ENCODE measurements at places on chromosomes 11 and 22. TPM values are rescaled to one million over a fixed set of nuclear protein-coding genes. Genes with fewer than 3 reads are reported as not detected.

DNA sequence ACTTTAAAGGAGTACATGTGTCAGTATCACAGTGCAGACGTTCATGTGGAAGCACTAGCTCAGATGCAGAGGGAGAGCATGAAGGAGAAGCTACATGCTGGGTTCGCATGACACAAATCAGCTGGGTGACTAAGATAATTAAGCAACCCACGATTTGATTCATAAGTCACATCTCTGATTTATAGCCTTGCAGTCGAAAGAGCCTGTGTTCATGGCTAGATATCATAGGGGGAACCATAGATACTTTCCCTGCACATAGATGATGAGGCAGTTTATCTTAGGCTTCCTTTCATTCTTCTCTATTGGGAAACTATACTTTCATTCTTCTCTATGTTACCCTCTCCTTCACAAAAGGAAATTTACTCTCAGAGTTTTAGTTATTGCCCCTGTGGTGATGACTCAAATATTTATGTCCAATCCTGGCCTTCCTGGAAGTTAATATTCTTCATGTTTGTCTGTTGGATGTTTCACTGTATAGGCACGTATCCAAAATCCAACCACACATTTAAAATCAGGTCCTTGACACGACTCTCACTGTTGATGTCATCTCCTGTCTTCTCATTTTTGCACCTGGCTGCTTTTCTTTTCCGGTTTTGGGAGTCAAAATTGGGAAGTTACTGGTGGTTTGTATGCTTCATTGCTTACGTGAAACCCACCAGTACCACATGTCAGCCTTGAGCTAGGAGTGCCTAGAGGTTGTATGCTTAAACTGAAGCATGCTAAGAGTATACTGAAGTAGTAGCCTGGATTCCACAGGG lies 56.3 kb upstream of the SLC5A12 start:
- DNase-seq: peak; percentile 85

DNA sequence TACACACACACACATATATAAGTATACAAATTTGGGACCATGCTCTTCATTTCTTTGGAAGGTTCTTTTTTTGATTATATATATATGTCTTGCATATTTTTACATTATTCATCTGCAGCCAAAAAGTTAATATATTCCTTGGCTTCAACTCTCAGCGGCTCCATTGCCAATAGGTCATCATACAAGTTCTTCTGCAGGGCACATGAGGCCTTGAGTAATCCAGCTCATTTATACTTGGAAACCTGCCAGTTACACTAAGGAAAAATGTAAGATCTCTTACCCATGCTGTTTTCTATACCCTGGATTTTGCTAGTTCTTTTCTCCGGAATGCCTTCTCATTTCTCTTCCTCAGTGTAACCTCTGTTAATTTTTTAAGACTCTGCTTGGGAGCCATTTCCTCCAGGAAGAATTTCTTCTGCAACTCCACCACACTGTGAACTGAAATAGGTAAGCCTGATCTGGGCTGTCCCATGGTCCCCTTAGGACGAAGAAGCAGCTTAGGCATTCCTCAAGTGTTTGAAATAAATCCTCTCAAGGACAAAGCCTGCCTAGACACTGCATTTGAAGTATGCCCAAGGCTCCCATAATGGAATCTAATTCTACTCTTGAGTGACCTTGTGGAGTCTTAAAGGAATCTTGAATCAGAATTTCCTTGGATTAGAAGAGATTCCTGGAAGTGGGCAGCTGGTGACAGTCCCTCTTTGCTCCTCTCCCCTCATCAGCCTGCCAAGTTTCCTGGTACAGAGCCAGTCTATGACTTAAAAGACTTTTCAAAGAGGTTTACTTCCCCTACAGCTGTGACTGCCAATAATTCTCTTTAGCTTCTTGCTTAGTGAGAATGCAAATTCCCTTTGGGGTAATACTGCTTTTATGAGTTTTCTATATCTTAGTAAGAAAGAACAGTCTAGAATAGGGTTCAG lies 182.8 kb downstream of the C11orf87 start:
- peak; percentile 90 for DNase-seq

DNA sequence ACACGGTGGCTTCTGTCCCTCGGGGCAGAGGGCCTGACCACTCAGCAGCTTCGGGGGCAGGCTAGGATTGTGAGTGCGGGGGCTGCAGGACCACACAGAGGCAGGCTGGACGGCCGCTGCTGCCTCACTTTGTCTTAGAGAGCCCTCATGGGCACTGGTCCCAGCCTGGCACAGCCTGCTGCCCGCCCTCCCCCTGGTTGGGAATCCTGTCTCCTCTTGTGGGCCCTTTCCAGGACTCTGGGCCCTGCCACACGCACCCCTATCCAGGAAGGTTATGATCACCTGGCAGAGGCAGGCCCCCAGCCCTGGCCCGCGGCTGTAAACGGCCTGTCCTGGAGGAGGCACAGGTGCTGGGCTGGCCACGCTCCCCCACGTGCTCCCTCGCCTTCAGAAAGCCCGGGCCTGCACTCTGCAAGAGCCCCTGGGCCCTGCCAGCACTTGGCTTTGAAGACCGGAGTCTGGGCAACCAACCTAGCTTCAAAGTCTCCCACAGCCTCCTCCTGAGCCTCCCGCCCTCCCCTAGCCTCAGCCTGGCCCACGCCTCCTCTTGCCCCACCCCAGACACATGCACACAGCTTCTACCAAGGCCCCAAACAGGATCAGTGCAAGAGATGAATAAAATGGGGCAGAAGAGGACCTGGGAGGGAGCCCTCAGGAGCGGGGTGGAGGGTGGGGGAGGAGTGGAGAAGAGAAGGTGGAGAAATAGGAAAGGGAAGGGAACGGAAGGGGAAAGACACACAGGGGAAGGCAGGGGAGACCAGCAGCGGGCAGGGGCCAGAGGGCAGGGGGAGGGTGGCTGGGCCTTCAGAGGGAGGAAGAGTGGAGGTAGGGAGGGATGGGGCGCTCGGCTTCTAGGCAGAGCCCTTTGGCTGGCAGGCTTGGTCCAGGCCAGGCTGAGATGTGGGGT lies 31.0 kb downstream of the SYT7 start:
- no peak for DNase-seq

DNA sequence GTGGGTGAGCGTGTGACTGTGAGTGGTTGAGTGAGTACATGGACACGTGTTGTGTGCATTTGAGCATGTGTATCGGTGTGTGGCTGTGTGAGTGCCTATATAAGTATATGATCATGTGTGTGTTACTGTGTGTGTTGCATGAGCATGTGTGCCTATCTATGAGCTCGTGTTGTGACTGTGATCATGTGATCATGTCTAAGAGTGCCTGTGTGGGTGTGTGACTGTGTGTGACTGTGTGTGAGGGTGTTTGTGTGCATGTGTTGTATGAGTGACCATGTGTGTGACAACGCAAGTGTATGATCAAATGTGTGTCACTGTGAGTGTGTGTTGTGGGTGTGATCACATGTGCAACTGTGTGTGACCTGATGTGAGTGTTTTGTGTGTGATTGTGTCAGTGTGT lies 88.8 kb downstream of the UBASH3B start:
- no peak for DNase-seq

- no peak for DNase-seq
These were observed 7.4 kb upstream of the PRR33 start for GRCh38 chr11:1899090-1899489.

- no peak for DNase-seq
These were observed 54.3 kb upstream of the VSTM5 start for GRCh38 chr11:93904716-93905115.

The NTM gene
- total RNA-seq: 8.5 TPM

The CHRNA10 gene
- 0.71 TPM for total RNA-seq

The RIBC2 gene
- total RNA-seq: 1.4 TPM

The APOL5 gene
- 1.1 TPM for total RNA-seq

The OR51T1 gene
- total RNA-seq: not detected
